ENCODE measurements at places on chromosomes 6 and 20.

DNA sequence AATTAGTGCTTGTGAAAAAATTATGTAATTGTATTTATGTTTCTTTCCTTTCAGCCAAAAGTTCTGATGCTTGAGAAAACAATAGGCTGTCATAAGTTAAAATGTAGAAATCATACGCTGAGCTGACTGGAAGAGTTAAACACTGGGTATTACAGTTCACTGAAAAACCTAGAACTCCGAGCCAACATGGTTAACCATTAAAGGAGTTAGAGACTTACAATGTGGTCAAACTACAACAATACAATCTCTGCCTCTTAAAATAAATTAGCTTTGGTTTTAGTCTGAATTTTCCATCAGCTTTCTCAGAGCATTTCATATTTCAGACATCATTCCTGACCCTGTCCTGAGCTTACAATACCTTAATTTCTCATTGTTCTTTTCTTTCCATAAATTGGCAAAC, 91.0 kb downstream of the COL12A1 start:
- DNase-seq = no peak

- no peak for DNase-seq
These were observed 58.1 kb downstream of the INSM1 start for GRCh38 chr20:20425823-20426654.

DNA sequence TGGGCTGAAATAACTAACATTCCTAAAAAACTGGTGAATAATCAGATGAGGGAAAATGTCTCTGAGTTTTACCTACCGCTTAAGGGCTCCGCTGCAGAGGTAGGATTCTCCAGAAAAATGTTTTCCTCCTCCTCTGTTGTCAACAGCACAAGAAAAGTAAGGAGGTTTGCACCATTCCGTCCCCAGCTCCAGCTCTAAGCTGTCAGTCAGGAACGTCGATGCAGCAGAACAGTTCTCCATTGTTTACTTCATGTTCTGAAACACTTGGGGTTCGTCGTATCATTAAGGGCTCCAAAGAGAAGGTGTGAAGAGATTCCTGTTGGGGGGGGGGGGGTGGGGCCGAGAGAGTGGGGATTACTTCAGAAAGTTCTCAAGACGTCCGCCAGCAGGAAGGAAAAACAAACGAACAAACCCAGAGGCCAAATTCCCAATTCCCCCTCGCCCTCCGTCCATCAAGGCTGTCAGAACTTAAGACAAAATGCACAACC, 734 bp downstream of the MMS22L start:
- DNase-seq = no peak

DNA sequence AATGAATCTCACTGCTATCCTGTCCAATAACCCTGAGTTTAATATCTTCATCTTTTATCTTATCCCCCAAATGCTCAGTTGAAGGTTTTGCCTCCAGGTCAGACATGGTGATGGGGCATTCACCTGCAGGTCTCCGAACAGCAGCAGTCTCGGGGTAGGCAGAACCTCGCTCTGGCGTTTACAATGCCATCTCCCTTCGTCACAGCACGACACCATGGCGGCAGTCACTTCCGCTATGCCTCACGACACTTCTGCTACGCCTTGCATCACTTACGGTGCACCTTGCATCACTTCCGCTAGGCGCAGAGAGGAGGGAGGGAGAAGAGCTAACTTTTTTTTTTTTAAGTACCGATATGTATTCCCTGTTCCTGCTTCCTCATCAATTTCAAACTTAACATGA, 194.9 kb downstream of the BCAS1 start:
- DNase-seq = no peak

DNA sequence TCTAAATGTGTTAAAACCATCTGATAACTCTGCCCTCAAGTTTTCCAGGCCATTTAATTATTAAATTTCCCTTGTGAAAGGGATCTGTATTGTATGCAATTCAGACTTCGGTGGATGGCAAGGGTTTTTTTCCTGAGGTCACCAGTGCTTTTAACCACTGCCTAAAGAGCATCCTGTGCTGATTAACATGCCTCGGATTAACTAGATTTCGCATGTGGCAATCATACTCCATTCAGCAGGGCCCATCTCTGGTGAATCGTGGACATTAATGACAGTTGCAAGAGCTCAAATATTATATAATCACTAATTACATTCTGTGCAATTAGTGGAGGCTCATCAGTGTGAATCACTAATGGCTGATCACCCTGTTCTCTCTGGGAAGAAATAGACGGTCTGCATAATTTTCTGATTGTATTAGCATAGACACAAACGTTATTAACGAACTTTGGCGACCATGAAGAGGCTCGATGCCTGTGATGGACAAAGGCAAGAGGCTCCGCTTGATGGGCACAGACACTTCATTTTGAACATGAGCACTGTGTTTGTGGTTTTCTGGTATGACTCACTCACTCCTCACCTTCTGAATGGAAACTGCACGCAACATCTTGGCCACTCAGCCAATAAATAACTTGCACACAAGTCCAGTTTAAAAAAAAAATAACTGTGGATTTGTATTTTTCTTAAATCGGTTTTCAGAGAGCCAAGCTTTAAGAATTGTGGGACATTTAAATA, 31.4 kb downstream of the LINC00237 start:
- DNase-seq = no peak

DNA sequence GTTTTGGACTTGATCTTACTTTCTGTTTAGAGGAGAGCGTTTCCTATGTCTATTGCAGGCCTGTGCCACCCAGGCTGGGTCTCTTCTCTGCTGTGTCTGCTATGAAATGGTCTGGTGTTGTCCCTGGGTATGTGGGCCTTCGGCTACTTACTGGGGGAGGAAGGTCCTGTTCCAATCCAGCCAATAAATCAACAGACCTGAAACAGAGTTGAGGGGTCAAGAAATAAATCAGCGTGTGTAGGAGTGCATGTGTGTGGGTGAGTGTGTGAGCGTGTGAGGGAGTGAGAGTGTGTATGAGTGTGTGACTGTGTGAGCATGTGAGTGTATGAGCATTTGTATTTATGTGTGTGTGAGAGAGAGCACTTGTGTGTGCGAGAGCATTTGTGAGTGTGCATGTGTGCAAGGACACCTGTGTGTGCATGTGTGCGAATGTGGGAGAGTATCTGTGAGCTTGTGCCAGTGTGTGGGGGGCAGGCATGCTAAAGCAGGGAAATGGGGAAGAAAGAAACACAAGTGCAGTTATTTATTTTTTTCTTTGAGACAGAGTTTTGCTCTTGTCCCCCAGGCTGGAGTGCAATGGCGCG, 86.3 kb upstream of the PMEPA1 start:
- no peak for DNase-seq

DNA sequence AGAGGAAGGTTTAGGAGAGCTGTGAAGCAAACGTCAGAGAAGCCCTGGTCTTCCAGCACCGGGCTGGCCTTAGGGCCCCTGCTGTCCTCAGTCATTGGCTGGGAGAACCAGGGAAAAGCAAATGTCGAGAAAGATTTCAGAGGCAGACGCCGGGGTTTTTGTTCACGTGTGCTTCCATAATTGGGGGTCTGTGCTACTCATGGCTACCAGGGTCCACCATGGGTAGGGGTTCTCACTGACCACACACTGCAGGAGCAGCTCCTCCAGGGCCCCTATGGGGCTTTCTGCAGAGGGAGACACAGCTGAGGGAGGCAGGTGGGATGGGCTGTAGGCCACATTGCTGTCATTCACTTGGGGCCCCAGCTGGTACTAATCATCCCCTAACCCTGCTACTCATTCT, 291.8 kb upstream of the FOXQ1 start:
- DNase-seq = no peak

DNA sequence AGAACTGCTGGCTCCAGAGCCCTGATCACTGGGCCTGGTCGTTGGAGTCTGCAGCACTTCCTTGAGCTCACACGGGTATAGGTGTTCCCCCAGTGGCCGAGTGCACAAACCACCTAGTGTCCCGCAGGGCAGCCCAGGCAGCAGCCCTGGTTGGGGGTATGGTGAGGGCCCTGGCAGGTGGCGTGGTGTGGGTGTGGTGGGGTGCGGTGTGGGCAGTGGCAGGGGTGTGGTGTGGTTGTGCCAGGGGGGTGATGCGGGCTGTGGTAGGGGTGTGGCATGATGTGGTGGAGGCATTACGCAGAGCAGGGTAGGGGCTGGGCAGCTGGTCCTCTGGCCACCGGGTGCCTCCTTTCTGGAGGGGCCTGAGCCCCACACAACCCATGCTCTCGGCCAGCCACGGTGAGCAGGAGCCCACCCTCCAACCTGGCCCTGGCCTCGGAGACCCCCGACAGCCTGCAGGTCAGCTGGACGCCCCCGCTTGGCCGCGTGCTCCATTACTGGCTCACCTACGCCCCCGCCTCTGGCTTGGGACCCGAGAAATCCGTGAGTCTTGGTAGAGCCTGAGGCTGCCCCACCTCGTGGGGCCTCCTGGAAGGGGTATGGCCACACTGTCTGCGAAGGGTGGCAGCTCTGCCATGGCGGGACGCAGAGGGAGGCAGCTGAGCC, 20.5 kb downstream of the COL20A1 start:
- DNase-seq = no peak

GRCh38 chr6:150249261-150249660, 106.4 kb downstream of the PPP1R14C start:
- no peak for DNase-seq

Data from hypothalamus (tissue), 51 donors.